ENCODE measurements at places on chromosomes 1 and 21.

GRCh38 chr21:30717105-30717504 is 1.5 kb downstream of the KRTAP21-3 start:
- DNase-seq, result no peak

DNA sequence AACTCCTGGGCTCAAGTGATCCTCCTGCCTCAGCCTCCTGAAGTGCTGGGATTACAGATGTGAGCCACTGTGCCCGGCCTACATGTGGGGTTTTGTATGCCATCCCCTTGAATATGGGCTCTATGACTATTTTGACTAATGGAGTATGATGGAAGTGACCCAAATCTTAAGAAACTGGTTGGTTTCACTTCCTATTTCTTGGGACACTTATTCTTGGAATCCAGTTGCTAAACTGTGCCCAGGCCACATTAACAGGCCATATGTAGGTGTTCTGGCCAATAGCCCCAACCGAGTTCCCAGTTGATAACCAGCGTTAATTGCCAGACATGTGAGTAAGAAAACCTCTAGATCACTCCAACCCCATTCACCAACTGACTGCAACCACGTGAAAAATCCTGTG is 36.3 kb upstream of the CLIC4 start:
- no peak for DNase-seq

- DNase-seq, result peak; percentile 38
These were observed 2.7 kb downstream of the FAM110D start for GRCh38 chr1:26161415-26162219.

DNA sequence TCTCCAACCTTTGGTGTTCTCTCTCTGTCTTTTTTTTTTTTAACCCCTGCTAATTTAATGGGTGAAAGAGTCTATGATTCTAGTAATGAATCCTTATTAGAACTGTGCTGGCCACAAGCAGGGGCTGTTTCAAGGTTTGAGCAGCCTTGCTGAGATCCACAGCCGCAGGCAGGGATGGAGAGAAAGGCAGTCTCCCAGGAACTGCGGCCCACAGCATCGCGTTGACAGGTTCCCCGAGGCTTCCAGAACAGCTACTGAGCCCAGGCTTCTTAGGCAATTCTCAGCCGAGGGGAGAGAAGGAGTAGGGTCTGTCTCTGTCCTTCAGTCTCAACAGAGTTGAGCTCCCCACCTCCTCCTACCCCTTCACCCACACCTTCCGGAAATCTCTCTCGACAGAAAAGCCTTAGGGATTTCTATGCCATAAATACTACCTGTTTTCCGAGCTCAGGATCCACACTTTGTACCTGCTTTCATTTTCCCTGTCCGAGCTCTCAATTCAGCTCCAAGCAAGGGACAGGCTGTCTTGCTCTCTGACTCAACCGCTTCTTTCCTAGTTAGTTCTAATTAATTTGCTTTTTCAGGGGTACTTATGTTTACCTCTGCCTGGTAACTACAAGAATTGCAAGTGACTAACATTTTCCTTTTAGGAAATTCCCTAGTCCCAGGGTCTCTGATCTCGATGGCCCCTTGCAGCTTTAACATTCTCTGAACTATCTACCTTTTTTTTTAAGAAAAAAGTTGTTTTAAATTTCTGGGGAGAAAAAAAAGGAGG is 6.7 kb upstream of the CASZ1 start:
- no peak for DNase-seq

- no peak for DNase-seq
These were observed 104.3 kb upstream of the ADAR start for GRCh38 chr1:154712166-154712810.

GRCh38 chr1:205301842-205302588 is 19.5 kb downstream of the NUAK2 start:
- no peak for DNase-seq

GRCh38 chr1:90387805-90388204 is 329.3 kb downstream of the BARHL2 start:
- DNase-seq, result no peak

DNA sequence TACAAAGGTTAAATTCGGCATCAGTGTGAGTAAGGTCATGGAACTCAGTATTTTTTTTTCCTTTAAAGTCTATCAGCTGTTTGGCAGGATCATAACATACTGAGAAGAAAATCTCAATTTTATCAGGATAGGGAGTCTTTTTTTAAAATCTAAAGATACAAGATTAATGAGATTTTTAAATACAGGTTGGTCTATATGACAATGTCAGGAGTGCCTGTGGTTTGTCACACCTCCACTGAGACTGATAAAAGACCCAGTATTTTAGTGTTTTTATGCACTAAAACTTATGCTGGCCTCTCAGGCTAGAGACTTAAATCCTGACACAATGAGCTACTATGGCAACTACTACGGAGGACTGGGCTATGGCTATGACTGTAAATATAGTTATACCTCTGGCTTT is at the start of gene KRTAP20-3:
Gene KRTAP20-3, plus strand, starts transcription at position 301 of the 400 bp plus-strand sequence.
- no peak for DNase-seq

GRCh38 chr1:63640633-63641567 is 47.7 kb downstream of the PGM1 start:
- DNase-seq, result no peak

- no peak for DNase-seq
These were observed 67.1 kb upstream of the IPO9 start for GRCh38 chr1:201761871-201762270.

GRCh38 chr1:91122106-91122717 is 100.4 kb upstream of the ZNF644 start:
- DNase-seq, result no peak

GRCh38 chr1:28877132-28877781 is 37.1 kb upstream of the EPB41 start:
- DNase-seq, result peak; percentile 78

- no peak for DNase-seq
These were observed 152.9 kb downstream of the DHRS3 start for GRCh38 chr1:12465126-12465525.

GRCh38 chr1:16205891-16206546 is 6.4 kb downstream of the ARHGEF19 start:
- DNase-seq, result no peak

- DNase-seq, result no peak
These were observed 44.6 kb upstream of the MPZL1 start for GRCh38 chr1:167676916-167677848.

DNA sequence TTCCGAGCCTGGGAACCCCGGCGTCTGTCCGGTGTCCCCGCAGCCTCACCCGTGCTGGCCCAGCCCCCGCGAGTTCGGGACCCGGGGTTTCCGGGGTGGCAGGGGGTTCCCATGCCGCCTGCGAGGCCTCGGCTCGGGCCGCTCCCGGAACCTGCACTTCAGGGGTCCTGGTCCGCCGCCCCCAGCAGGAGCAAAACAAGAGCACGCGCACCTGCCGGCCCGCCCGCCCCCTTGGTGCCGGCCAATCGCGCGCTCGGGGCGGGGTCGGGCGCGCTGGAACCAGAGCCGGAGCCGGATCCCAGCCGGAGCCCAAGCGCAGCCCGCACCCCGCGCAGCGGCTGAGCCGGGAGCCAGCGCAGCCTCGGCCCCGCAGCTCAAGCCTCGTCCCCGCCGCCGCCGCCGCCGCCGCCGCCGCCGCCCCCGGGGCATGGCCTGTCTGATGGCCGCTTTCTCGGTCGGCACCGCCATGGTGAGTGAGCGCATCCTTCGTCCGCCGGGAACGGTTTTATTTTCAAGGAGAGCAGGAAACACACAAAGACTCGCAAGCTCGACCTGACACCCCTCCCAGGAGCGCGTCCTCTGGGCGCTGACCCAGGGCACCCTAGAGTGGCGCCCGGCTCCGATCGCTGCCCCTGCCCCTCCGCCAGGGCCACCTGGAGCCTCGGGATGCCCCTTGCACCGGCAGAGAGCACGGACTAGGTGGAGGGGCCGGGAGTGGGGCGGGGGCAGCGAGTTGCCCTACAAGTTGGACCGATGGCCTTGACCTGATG is at the start of gene ABCG1:
Gene ABCG1, plus strand, starts transcription at position 305 of the 770 bp plus-strand sequence. Its CDS starts 123 bp downstream, at position 428.
- peak; percentile 58 for DNase-seq

GRCh38 chr1:11951901-11952300 is 17.4 kb downstream of the PLOD1 start:
- no peak for DNase-seq

Measured in activated CD8-positive, alpha-beta memory T cell treated with anti-CD3 and anti-CD28 coated beads, Interleukin-2, amount 50 U/mL, for 4 hours (primary cell).